H54 (cell line): ENCODE measurements at places on chromosomes 6 and 20.

GRCh38 chr6:91081452-91082067, 494.7 kb upstream of the MAP3K7 start:
- peak; percentile 1 for DNase-seq

GRCh38 chr6:51654647-51655046, 432.8 kb downstream of the PKHD1 start:
- no peak for DNase-seq

DNA sequence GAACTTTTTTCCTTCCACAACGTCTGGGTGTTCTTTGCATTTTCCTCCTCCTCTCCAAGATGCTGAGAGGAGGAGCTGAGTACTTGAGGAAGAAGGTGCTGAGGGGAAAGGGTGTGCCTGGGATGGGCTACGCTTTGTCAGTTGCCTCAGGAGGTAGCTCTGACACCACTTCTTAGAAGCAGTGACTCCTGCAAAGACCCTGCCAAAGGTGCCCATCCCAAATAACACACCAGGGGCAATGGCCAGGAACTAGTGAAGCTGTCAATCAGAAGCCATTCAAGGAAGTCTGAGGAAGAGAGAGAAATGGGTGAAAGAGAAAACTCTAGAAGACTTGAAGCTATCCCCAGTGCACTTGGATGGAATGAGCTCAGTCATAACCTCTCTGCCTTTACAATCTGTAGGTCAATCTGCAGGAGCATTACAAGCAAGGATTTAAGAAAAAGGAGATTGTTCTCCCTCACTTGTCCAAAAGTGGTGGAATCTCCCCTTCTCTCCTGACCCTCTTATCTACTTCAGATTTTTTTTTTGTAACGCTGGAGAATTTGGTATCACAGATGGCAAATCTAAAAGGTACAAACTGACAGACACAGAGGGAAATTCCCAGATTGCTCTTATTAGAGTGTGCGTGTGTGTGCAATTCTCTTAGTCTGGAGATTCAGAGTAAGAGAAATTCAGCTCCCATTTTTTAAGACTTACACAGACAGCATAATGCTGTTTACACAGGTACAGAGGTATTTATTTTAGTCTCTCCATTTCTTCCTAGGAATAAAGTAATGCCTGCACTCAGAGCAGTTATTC, 242.6 kb downstream of the GMPR start:
- no peak for DNase-seq

GRCh38 chr6:159833556-159833955, 33.5 kb downstream of the PNLDC1 start:
- no peak for DNase-seq

GRCh38 chr6:35213824-35214756, at the start of gene SCUBE3:
Gene SCUBE3, plus strand, starts transcription at chr6:35213956. Its CDS starts 463 bp downstream, at chr6:35214419.
- no peak for DNase-seq
